ENCODE measurements at places on chromosomes 3 and 15.

- no peak for DNase-seq
Measured at GRCh38 chr3:25153136-25153535, 274.9 kb upstream of the RARB start.

DNA sequence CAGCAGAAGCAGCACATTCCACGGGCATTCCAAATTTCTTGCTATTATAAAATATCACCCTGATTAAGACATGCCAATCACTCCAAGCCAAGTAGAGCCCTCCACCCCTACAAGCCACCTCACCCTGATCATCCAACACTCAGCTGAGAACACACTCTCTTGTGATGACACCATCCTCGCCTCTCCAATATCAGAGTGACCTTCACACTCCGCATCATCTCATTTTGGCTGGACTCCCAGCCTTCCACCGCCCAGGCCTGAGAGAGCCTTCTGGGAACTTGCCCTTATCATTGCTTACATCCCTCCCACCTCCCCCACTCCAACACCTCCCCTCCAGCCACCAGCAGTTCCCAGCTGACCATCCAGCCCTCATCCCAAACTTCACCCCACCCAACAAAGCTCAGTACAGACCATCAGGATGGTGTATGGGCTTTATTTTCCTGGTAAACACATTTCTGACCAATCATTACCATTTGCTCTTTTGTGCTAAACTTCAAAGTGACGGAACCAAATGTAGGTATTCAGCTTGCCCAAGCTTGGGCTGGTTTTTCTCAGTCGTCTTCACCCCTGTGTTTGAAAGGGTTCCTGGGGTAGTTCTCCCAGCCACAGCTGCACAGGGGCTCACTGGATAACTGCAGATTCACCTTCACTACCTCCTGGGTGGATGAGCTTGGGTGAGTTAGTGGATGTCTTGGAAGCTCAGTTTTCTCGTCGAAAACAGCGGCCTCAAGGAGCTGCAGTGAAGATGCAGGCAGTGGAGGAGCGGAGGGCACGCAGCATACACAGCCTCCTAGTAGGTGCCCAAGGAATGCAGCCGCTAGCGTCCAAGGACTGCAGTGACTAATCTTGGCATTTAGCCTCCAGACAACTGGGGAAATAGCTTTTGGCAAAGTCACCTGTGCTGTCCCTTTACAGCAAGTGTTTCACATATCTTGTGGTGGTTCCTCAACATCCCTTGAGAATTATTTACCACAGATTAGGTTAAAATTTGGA is 115.1 kb downstream of the LIPC start:
- DNase-seq: no peak

GRCh38 chr15:40618906-40619305 is 24.9 kb downstream of the KNL1 start:
- no peak for DNase-seq

DNA sequence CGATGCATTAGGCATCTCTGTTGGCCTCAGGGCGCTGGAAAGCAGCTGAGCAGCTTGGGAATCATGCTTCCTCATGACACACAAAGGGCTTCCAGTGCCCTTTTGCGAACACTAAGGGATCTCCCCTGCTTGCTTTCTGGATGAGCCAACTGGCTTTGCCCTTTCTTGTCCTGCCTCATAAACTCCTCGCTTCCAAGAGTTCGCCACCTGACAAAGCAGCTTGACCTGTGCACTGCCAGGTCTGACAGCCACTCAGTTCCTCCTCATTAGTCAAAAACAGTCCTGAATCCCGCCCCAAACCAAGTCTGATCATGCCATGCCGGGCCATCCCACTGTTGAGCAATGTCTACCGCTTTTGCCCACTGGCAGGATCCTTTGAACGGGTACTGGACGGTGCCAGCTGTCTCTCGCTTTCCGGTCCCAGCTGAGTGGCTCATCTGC is 265.4 kb upstream of the LYSMD4 start:
- no peak for DNase-seq

DNA sequence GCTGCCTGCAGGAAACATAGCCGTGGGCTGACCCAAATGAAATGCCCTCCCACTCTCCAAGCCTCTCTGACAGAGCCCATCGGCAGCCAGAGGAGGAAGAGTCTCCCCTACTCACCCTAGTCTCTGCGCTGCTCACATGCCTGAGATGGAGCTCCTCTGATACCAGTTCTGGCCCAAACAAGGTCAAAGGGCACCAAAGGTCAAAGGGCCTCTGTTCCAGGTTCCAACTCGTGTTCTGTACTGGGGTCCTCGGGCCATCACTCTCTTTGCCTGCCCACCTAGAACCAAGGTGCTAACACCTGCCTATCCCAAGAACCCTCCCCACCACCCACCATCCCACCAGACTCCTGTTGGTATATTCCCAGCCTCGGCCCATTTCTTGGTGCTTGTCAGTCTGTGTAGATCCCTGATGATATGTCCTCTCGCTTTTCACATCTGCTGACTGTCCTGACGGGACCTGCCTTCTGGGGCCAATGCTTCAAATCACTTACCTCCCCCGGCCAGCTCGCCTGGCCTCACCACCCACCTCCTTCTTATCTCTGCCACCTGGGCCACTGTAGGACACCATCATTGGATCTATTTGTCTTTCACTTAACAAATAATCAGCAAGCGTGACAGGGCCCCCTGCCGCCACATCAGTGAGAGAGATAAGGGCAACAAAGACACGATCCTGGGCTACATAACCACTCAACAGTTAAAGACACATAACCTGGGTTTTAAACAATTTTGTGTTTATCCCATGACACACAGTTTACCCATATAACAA is 90.4 kb downstream of the SRGAP3 start:
- DNase-seq: no peak

GRCh38 chr3:27752926-27753325 is 30.8 kb upstream of the EOMES start:
- DNase-seq: peak; percentile 39

DNA sequence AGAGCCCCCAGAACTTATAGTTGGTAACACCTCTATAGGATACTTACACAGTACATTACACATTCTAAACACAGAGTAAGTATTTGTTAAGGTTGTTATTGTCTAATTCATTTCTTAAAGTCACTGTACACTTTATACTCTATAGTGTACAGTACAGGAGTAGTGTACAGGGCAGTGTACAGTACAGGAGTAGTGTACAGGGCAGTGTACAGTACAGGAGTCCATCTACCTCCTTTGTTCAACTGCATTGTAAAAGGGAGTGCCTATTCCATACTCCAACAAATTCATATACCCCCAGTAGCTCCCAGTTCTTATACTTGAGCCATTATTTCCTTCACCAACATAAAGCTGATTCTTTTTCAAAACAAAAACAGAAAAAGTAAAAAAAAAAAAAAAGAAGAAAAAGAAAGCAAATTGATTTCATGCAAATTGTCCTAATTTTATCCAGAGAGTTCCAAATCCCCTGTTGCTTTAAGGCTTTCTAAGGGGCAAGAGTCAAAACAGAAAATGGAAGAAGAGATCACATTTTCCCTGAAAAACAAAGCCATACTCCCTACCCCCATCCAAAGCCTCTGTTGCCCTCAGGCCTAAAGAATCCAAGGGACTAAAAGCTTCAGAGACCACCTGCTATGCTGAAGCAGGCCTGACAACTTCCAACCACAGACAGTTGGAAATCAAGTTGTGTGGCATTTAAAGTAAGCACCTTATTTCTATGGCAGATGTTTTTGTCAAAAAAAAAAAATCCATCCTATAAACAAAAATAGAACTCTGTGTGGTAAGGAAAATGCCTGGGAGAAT is 125.6 kb downstream of the PLCH1 start:
- peak; percentile 47 for DNase-seq

DNA sequence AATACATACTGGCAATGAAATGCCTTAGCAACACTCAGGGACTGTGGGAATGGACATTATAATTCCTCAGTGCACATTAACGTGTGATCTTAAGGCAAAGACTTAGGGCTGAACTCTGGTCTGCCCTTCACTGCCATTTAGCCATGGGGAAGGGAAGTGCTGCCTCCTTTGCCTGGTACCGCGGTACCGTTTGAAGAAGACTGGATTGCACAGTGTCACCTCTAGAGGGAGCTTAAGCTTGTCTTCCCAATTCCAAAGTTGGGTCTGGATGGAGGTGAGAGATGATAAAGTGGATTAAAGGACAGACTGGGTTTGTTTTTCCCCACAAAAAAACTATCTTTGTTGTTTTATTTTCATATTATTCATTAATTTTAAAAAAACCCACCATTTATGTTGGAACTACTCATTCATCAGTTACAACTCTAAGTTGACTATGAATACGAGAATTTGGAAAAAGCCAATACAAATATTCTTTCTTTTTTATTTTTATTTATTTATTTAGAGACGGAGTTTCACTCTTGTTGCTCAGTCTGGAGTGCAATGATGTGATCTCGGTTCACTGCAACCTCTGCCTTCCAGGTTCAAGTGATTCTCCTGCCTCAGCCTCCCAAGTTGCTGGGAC is 60.0 kb upstream of the SYN2 start:
- no peak for DNase-seq

DNA sequence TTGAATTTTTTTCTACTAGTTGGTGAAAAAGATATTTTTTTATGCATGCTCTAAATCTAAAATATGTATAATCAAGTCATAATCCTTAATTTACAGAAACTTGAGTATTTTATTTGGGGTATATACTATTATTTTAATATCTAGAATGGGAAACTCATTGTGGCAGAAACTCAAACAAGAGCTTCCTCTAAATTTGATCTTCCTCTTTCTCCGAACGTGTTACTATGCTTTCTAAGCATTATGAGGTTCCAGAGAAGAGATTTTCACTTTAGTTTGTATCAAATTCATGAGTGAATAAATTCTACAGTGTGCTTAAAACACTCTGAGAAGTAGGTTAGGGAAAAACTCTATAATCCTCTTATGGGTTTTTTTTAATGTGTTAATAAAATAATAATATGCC is 173.1 kb downstream of the POTEB3 start:
- DNase-seq: no peak

GRCh38 chr15:25882466-25882865 is 19.3 kb upstream of the ATP10A start:
- DNase-seq: no peak

DNA sequence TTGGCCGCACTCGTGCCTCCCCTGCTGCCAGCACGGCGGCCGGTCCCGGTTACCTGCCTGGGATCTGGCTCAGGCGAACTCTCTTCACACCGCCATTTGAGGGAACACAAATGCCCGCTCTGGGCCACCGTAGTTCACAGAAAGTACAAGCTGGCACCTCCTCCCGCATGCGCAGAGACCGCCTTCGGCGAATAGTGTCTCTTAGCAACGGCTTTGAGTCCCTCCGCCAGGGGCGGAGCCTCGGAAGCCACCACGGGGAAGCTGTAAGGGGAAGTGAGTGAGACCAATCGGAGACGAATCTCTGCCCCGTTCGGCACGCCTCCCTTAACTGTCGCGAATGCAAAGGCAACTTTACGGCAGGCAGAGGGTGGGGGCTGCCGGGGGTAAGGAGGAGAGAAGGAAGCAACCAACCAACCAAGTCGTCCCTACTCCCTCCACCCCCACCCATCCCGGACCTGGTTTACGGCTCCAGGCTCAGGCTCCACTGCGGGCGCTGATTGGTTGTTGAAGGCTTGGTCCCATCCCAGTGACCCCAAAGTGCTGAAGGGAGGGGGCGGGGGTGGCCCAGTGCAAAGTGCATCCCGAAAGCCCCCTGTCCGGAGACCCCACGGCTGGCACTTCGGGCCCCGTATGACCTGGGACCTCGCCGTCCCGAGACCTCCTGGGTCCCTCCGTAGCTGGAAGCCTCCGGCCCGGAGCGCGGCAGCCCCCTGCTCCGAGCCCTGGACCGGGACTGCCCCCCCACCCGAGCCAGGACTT is at the start of the genes ASB7 and LINS1:
Gene ASB7, plus strand, starts transcription at position 526 of the 759 bp plus-strand sequence. CDS start 9,628 bp downstream, outside the sequence.
Gene LINS1, minus strand, starts transcription at position 121 of the 759 bp plus-strand sequence. CDS start 21,342 bp downstream, outside the sequence.
- peak; percentile 100 for DNase-seq

GRCh38 chr3:42691816-42692666 is 6.7 kb downstream of the KLHL40 start:
- DNase-seq: no peak

All from Jurkat, Clone E6-1 (cell line).